ENCODE measurements at places on chromosomes 12 and 14.

GRCh38 chr12:65998031-65998430, 132.5 kb downstream of the LLPH start:
- DNase-seq: no peak

GRCh38 chr14:77139540-77140358, 1.8 kb downstream of the ZDHHC22 start:
- no peak for DNase-seq

- no peak for DNase-seq
Observed at GRCh38 chr14:76647697-76648298, 113.5 kb upstream of the VASH1 start.

DNA sequence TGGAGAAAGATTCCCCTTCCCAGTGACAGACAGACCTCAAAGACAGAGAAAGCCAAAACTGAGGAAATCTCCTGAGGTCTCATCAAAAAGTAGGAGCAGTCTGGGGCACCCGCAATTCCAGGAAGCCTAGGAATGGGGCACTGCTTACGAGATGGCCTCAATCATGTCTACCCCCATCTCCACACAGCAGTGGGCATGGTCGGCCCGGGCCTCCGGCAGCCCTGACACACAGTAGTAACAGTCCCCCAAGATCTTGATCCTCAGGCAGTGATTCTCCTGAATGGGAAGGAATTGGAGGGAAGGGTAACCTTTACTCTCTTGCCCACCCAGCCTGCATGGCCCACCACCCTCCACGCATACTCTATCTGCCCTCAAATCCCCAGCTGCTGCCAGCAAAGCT, 11.9 kb downstream of the ADCY6 start:
- DNase-seq: no peak

DNA sequence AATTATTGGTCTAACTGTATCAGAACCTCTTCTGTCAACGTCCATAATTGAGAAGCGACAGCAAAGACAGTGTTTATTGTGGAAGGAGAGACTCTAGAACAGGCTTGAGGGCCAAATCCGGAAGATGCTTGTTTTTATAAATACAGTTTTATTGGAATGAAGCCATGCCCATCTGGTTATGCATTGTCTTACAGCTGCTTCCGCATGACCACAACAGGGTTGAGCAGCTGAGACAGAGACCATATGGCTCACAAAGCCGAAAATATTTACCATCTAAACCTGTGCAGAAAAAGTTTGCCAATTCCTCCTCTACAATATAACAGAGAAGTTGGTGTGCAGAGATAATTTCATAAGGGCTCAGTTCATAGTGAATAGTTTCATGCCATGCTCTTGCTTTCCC, 24.5 kb downstream of the PRKAB1 start:
- DNase-seq: no peak

GRCh38 chr14:20492486-20492885, 12.9 kb upstream of the RNASE10 start:
- DNase-seq: no peak

DNA sequence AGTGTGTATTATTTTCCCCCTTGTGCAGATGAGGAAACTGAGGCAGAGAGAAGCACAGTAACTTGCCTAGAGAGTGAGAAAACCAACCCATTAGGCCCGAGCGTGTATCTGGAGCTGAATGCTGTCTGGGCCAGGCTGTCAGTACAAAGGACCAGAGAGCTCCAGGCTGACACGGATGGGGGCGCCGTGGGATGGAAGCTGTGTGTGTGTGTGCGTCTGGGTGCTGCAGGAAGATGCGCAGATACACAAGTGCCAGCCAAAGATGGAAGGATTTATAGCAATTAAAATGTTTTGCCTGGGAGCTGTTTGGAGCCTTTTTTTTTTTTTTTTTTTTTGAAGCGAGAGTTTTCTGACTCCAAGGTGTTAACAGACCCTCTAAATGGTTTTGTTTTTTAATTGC, 53.7 kb upstream of the GPATCH2L start:
- no peak for DNase-seq

GRCh38 chr12:16606117-16606200, at the start of gene LMO3:
LMO3 (minus strand) TSS chr12:16606162; CDS start chr12:16600860, 5,302 bp downstream.
- no peak for DNase-seq

DNA sequence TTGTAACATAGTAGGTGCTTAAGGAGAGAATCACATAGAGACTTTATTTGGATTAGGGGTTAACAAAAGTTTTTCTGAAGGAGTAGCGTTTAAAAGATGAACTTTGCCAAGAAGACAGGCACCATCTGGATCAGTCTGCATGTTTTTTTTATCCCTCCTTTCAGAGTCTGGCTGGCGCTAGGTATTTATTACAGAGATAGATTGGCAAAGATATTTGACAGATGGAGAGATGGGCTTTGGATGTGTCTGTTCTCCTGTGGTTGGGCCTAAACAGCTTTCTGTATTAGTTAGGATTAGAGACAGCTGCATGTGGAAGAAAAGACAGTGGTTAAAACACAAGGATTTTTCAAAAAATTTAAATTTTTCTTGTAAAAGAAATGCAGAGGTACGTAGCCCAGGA, 133.9 kb downstream of the C12orf75 start:
- no peak for DNase-seq

DNA sequence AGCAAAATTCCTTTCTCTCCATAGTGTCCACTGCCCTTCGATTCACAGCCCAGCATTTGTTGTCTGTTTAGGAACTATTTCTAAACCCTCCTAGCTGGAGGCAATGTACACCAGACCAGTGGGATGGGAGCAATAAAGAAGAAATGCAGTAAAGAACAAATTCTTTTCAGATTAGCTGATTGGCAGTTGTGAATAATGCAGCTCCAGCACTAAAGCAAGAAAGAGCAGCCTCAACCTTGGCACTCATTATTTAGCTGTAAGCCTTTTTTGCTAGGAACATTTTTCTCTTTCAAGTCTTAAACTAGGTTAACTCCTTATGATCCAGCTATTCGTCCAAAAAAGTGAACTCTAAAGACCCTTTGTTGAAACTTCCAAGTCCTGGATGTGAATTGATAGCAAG, 580.5 kb upstream of the STXBP6 start:
- DNase-seq: no peak

DNA sequence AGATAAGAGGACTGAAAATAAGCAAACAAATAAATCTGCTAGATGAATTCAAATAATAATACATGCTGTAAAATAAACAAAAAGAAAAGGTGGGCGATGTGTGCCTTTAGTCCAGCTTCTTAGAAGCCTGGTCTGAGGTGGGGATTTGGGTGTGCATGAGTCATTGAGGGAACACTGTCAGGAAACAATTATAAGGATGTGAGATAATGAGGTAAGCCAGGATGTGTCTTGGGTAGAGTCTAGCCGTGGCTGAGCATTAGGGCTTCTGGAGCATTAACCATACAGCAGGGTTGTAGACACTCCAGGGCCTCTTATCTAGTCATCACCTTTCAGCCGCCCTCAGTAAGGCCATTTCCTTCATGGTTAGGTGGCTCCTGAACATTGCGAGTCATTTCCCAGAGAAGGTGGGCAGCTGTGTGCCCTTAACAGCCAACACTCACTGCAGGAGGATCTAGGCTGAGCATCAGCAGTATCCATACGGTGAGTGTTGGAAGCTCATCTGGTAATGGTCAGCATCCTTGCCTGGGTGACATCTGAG, 405.6 kb downstream of the GLT1D1 start:
- DNase-seq: no peak

DNA sequence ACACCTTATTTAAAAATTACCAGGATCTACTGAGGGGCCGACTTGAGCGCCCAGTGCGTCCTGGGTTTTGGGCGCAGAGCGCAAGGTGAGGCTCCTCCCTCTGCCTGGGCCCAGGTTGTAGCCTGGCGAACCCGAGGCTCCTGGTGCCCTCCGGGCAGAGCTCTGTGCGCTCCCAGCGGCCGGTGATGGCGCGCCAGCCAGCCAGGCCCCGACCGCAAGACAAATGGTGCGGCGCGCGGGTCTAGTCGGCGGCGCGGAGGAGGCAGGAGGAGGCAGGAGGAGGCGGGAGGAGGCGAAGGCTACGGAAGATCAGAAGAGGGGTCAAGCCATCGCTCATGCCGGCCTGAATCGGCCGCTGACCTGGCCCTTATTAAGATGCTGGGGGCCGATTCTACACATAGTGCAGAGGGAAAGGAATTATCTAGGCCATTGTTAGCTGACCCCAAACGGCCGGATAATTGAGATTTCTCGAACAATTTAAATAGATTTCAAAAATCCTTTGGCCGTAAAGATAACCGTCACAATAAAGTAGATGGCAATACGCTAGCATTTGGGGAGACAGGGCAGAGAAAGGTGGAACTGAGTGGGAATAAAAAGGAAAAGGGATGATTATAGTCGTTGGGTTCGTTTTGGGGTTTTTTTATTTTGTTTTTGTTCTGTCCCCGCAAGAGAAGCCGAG, 2.8 kb downstream of the TBX5 start:
- no peak for DNase-seq

DNA sequence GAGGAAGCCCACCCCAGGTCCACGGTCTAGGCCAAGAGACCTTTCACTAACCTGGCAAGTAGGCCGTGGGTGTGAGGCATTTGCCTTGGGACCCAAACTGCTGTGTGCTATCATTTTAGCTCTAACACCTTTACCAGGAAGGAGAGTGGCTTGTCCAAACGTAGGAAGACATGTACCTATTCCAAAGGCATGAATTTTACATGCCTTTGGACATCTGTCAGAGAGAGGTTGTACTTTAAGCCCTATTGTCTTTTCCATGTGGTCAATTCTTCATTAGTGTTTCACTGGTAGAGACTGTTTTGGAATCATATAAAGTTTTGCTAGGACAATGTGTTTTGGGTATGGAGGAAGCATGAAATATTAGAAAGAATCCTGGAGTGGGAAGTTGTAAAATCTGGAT, 148.8 kb downstream of the SLC41A2 start:
- no peak for DNase-seq

DNA sequence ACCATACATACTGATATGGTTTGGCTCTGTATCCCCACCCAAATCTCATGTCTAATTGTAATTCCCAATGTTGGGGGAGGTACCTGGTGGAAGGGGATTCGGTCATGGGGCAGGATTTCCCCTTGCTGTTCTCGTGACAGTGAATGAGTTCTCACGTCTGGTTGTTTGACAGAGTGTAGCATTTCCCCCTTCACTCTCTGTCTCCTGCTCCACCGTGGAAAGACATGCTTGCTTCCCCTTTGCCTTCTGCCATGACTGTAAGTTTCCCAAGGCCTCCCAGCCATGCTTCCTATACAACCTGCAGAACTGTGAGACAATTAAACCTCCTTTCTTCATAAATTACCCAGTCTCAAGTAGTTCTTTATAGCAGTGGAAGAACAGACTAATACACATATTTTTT, 28.8 kb upstream of the DTX1 start:
- no peak for DNase-seq

DNA sequence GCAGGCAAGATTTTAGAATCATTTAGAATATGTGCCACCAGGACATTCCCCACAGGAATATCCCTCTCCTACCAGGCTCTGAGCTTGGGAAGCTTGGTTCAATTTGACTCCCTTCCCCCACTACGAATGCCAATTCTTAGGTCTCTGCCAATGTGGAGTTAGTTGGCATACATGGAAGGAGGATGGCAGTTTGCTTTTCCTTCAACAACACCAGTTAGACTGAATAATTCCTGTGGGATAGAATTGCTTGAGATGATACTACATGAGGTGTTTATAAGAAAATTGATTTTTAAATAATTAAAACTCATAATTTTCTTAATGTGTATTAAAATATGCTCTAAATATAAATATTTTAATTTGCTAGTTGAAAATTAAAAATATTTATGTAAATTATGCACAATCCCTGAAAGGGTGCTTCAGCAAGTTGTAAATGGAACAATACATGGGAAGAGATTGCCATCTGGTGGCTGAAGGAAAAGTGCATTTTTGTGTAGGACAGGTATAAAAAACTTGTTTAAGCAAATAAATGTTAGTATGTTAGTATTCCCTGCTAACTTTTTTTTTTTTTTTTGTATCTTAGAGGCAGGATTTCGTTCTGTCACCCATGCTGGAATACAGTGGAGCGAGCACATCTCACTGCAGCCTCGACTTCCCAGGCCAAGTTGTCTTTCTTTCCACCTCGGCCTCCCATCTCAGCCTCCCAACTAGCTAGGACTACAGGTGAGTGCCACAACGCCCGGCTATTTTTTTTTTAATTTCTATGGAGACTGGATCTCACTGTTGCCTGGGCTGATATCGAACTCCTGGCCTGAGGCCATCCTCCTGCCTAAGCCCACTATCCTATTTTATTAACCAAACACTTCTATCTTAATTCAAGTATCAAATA, 25.8 kb upstream of the STRAP start:
- DNase-seq: no peak

DNA sequence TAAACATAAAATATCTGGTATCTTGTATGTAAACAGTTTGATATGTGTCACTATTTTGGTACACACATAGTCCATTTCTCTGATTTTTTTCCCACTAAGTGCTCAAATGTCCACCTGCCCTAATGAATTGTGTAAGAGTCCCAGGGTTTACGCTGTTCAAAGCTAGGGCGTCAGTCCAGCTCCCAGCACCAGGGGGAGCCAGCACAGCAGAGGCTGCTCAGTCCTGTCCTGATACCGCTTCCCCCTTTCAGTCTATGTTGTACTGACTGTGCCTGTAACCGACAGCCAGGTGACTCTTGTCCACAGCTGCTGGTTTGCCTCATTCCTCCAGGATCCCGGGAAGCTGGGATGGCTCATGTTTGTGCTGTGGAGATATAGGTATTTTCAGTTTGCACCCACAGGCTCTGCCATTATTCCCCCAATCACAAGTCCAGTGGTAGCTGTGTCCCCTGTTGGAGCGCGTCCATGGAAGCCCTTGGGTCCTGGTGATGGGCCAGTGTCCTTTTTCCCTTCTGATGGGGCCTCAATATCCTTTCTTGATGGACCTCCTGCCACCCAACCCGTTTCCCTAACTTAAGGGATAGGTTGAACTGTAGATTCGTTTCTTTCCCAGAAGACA, 242.0 kb downstream of the NEDD1 start:
- DNase-seq: no peak

GRCh38 chr14:100807496-100807895, 18.4 kb upstream of the MEG3 start:
- DNase-seq: no peak
